Right ventricle myocardium superior (tissue), 1 donor: ENCODE measurements at places on chromosomes 6 and 20. TPM values are rescaled to one million over a fixed set of nuclear protein-coding genes. Genes with fewer than 3 reads are reported as not detected.

Gene TPD52L2
- total RNA-seq: 69.0 TPM

Gene NNAT
- not detected for total RNA-seq

Gene LIME1
- total RNA-seq: 1.6 TPM

Gene WFDC9
- not detected for total RNA-seq

Gene SLC22A1
- total RNA-seq: 0.35 TPM

Gene PTGIS
- 26.9 TPM for total RNA-seq

GRCh38 chr20:6818033-6818808, 50.7 kb downstream of the BMP2 start:
- no peak for DNase-seq

- peak; percentile 13 for DNase-seq
Measured at GRCh38 chr6:42131531-42131930, 10.9 kb downstream of the C6orf132 start.

GRCh38 chr20:57698116-57698866, 11.5 kb downstream of the PMEPA1 start:
- DNase-seq: no peak

DNA sequence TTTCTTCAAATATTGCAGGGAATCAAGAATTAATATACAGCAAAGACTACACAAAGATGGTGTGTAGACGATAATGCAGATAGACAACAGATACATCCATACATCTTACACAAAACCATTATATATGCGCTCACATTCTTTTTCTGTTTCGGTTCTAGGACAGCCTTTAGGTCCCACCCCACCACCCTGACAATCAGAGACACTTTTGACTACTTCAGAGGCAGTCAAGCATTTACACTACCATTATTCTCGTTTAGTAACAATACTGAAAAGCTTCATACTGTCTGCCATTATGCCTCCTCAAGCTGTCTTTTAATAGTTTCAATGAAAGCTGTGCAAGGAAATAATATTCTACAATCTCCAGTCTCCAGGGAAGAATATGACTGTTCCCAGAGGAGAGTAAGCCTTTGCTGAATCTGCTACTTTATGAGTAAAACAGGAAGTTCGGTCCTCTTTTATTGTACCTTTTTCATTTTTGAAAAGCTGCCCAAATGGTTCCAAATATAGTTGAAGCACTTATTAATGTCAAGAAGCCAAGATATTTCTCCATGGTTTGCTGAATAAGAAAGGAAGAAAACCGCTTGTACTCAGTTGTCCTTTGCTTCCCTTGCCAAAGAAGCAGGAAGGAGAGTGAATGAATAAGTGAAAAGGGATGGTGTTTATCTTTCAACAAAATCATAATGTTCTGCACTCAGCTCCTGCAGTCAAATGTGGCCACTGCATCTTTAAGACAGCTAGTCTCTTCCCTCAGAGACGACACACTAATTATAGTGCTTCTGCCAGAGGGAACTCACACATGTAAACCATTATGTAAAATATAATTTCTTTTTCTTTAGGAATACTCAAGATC, 468.3 kb downstream of the CDC5L start:
- no peak for DNase-seq

DNA sequence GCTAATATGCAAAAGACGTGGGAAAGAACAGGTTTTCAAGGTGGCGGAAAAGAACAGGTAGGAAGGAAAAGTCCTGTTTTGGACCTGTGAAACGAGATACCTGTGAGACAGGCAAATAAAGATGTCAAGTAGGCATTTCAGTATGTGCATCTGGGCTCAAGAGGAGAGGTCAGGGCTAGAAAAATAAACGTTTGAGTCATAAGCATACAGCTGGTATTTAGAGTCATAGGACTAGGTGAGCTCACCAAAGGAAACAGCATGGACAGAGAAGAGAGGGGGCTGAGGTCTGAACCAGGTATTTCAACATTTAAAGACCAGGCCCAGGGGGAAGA, 14.9 kb downstream of the MTFR2 start:
- no peak for DNase-seq

DNA sequence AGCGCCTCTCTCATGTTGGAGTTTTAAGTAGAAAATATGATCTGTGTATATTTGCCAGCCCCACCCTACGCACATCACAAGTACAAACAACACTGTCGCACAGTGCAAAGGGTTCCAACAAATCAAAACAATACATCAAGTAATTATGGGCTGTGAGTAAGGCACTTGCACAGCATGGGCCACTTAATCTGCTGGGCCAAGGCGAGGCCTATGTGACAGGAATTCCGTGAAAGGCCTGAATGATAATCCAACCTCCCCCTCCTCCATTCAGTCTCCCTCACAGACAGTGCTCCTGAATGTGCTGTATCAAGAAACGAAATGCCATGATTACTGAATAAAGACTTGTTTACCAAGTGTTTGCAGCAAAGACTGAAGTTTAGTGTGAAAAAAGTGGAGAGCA, 130.1 kb upstream of the SLC2A12 start:
- DNase-seq: no peak

GRCh38 chr6:147007441-147007840, 196.8 kb upstream of the STXBP5 start:
- DNase-seq: no peak

DNA sequence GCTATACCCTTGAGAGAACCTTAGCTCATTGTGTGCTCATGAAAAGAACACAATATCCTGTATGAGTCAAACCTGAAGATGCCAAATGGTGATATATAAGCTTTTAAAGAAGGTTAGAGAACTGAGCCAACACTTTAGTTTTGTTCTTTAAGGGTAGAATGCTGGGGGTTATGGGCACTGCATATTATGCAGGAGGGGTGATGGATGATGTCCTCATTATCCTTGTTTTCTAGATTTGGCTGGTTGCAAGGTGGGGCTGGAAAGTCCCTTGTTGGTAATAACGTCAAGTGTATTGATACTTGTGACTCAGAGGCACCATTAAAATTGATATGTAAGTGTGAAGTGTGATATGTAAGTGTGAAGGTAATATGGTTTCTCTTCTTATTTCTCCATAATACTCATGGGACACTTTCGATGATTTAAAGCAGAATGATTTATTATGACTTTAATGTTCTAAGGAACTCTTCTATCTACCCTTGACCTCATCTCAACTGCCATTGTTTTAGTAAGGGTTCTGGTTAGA, 113.7 kb upstream of the DTNBP1 start:
- no peak for DNase-seq

DNA sequence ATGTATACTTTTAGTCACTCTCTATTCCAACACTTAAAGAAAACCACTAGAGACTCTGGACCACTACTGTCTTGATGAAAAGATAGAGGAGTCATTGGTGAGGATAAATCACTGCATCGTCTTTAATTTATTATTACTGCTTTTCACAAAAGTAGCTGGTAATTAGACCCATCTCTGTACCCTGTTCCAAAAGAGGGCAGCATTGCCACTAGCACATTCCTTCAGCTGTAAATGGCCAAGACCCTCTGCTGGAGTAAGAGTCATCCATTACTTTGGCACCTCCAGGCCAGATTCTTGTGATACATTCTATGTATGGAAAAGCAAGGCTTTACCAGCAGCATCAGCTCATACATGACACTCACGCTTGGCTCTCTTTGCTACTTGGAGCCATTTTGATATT, 49.5 kb upstream of the PREP start:
- no peak for DNase-seq

DNA sequence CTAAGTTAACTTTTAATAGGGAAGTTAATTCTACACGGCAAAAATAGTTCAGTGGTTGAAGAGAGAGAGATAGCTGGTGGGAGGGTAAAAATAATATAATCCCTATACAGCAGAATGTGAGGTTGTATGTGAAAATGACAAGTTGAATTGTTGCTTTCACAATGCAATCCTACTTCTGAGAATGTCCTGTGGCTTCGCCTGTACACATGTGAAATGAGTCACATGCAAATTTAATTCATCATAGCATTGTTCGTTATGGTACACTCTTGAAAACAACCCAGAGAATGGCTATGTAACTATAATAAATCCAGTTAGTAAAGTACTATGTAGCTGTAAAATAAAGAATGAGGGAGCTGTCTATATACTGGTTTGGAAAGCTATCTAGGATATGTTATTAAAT, 46.0 kb upstream of the HINT3 start:
- DNase-seq: no peak

DNA sequence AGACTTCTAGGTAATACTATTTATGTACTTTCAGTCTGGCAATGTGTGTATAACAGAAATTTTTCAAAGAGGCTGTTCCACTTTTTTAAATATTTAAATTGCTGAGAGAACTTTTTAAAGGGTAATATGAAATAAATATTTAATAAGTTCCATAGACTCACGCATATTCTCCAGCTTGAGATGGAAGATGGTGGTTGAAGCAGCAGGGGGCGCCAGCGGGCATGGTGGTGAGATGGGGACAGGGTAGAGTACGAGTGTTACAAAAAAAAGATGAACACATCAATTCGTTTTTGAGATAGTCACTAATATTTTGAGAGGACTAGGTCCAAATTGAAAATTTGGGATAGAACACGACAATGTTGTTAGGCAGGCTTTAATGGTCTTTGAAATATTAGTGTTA, 68.4 kb downstream of the RSPO3 start:
- DNase-seq: peak; percentile 87

DNA sequence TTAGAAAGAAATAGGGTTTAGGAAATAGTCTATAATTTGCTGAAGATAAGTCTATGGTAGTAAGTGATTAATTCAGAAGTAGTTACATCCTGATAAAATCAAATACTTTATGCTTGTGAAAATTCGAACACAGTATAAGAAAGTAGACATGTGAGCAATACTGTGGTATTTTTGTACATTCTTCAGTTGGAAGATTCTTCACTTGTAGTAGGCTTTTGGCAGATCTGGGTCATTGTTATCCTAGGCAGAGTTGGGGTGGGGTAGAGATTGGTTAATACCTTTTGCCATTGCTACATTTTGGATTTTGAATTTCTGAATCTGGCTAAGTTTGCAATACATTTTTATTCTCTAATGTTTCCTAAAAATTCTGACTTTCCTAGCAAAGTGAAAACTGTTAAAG, 197.5 kb downstream of the BCKDHB start:
- DNase-seq: no peak

DNA sequence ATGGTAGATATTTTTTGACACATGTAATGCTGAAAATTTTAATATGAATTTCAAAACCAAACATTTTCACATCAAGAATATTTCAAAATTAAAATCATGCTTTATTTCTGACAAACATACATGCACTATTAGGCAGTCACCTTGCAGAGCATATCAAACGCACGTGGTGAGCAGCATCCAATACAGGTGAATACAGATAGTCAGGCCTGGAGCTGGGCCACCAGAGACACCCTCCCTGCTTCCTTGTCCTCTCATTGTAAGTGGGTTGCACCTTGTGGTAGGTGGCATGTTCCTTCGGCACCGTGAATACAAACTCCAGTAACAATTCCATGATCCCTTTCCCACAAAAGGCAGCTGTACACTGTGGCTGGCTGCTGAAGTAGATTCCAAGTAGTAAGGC, 8.9 kb downstream of the REV3L start:
- DNase-seq: no peak
